ENCODE measurements at places on chromosomes 16 and 17. TPM values are rescaled to one million over a fixed set of nuclear protein-coding genes. Genes with fewer than 3 reads are reported as not detected.

Gene CLEC19A
- 0.31 TPM for total RNA-seq

Gene P3H4
- 12.8 TPM for total RNA-seq

Gene FBXL16
- 10.6 TPM for total RNA-seq

Gene KREMEN2
- not detected for total RNA-seq

Gene GNGT2
- not detected for total RNA-seq

Gene NKIRAS2
- 36.6 TPM for total RNA-seq

Gene CHP2
- total RNA-seq, result 0.31 TPM

Gene HLF
- 19.7 TPM for total RNA-seq

Gene CCL2
- 0.94 TPM for total RNA-seq

Gene OR1A1
- not detected for total RNA-seq

Gene CACNG5
- total RNA-seq, result 0.63 TPM

Gene OR1F1
- total RNA-seq, result 0.94 TPM

Gene MT1F
- total RNA-seq, result 3.8 TPM

Gene ABCA6
- 11.3 TPM for total RNA-seq

Gene TSPOAP1
- 91.7 TPM for total RNA-seq

Gene PGS1
- total RNA-seq, result 54.8 TPM

Gene KRTAP4-3
- total RNA-seq, result not detected

Gene ZNF385C
- total RNA-seq, result 0.31 TPM

Gene MYH8
- total RNA-seq, result not detected

Gene CSHL1
- total RNA-seq, result not detected

Gene TRAP1
- 92.0 TPM for total RNA-seq

Gene C17orf107
- total RNA-seq, result 3.8 TPM

Gene RNF157
- total RNA-seq, result 37.6 TPM

Gene CARD14
- 0.31 TPM for total RNA-seq

All from parietal lobe (tissue), 2 donors.